ENCODE measurements at places on chromosomes 7 and 10.
A peak's percentile ranks its signal among the peaks of the same experiment; 100 is the strongest.

GRCh38 chr7:4274286-4274685 is 407.8 kb upstream of the FOXK1 start:
- no peak for DNase-seq

DNA sequence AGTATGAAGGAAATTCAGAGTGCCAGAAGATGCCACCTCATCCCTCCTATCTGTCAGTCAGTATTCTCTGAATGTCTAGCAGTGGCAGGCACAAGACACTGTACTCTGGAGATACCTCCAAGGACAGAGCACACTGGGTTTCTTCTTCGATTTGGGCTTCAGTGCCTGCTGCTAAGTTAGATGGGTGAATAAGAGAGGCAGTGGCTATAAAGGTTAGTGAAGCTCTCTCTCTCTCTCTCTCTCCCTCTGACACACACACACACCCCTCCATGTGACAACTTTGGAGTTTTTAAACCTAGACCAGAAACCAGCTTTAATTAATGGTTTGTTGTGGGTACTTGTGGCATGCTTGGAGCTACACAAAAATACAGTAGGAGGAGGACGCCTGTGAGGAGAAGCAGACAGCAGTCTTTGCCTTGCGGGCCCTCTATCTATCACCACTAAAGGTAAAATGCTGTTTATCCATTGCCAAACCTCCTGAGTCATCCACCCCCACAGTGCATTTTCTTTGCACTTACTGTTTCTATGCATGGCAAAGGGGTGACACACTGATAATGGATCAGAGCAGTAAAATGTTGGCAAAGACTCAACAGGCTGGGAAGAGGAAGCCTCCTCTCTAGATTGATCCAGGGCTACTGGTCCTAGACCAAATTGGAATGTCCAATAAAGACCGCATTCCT is 102.5 kb downstream of the TRIL start:
- no peak for DNase-seq

- DNase-seq, result no peak
Measured at GRCh38 chr10:92573091-92573797, 649 bp downstream of the IDE start.

- DNase-seq, result peak; percentile 50
Measured at GRCh38 chr10:48604039-48604990, 558 bp downstream of the ARHGAP22 start.

- DNase-seq, result no peak
Measured at GRCh38 chr7:95491634-95492314, 6.0 kb downstream of the ASB4 start.

DNA sequence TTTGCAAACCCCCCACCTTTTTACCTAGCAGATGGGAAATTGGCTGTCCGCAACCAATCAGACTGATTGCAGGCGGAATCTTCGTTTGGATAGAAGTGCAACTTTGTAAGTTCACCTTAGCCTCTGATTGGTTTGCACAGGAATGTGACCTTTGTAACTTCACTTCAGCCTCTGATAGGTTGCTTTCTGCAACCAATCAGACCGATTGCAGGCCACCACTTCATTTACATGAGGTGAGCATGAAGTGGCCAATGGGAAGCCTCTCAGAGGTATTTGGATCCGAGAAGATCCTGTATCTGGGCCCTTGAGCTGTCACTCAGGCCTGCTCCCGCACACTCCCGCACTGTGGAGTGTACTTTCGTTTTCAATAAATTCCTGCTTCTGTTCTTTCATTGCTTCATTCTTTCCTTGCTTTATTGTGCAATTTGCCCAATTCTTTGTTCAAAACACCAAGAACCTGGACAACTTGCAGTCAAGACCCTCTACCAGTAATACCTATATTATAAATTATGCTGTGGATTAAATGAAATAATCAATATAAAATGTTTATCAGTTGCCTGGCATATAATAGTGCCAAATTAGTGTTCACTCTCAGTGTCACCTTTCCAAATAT is 491.4 kb downstream of the PLXNA4 start:
- DNase-seq, result no peak

GRCh38 chr10:101389986-101390531 is 36.1 kb downstream of the BTRC start:
- no peak for DNase-seq
